ENCODE measurements at places on chromosomes 3 and 15.

DNA sequence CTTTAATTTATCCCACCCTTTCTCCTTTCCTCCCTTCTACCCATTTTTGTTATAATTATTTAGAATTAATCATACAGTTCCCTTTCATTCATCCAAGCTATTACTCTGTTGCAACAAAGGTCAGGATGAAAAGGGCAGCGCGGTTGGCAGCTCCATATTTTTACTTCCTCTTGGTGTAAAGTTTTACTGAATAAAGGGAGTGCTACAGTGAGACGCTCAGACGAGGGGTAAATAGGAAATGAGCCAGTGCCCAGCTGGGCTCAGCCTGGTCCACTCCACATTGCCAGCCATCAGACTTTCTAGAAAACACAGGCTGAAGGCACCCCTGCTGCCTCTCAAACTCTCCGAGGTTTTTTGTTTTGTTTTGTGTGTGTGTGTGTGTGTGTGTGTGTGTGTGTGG lies 21.9 kb upstream of the ZBTB38 start:
- DNase-seq = no peak

DNA sequence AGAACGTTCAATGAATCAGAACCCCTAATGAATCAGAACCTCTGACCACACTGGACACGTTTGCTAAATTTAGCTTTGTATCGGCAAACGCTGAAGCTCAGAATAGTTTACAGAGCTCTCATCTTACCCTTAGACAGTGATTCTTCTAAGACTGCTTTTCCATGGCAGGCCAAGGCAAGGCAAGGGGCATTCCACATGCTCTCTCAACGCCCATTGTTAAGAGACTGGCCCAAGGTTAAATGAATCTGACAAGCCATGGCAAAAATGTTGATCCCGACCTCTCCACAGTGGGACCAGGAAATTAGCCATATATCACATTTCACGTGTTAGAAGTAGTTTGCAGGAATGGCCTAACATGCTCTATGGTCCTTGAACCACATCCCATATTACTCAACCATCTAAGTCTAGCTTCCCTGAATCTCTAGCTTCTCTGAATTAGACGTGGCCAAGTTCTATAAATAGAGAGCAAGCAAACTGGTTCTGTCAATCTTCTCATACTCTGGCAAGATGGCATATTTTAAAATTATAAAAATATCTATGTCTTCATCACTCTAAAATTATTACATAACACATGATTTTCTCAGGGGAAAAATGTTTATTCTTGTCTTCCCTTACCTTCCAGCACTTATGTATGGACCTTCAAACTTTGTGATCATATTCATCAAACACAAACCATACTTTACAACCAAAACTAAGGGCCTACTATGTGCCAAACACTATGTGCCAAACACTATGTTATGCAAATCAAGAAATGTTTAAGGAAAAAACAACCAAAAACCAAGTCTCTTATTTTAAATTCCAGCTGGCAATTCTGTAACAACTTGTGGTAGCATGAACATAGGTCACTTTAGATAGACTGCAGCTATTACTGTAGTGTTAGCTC lies 54.3 kb downstream of the AAGAB start:
- DNase-seq = no peak

GRCh38 chr3:58119186-58119585 lies 91.6 kb downstream of the DNASE1L3 start:
- no peak for DNase-seq

- no peak for DNase-seq
Observed at GRCh38 chr3:179224584-179224983, 26.3 kb downstream of the KCNMB3 start.

DNA sequence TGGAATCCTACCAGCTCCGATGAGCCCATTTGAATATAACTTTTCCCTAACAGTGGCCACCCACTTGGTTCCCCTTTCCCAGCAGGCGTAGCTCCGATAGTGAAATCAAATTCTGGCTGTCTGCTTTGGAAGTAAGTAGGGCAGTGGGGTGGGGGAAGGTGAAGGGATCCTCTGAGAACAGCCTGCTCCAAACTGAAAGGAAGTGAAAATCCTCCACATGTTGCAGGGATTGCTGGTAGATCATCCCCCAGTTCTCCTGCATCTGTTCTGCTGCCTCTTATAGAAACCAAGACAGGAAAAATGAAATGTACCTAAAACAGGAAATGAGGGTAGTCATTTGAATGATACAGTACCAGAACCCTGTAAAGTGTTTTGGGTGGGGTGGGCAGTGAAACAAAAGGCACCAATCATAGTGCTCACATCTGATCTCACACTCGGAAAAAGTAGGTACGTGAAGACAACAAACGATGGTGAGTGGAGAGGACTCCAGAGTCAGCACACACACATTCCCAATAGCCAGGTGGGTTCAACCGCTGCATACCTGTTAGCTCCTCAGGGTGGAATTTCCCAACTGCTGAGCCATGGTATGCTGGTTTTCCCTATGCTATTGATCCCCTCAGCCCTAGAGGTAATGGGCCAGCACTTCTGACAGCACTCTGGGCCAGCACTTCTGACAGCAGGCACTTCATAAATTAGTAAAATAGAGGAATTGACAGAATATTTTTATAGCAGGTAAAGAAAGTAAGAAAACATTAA lies 304.9 kb upstream of the ADAMTS9 start:
- DNase-seq = no peak

- peak; percentile 21 for DNase-seq
Observed at GRCh38 chr3:31532587-31533168, at the start of gene STT3B. TSS of gene STT3B (plus strand) at chr3:31532925. CDS start at chr3:31532999, 74 bp downstream.

GRCh38 chr15:98412852-98413251 lies 235.5 kb upstream of the IGF1R start:
- no peak for DNase-seq

GRCh38 chr15:50854601-50855490 lies 53.6 kb upstream of the AP4E1 start:
- no peak for DNase-seq

- no peak for DNase-seq
Observed at GRCh38 chr3:69451594-69451993, 65.7 kb upstream of the FRMD4B start.

- no peak for DNase-seq
Observed at GRCh38 chr3:10192953-10193691, 28.4 kb downstream of the IRAK2 start.

GRCh38 chr3:23276913-23277658 lies 74.0 kb downstream of the UBE2E2 start:
- no peak for DNase-seq

- no peak for DNase-seq
Observed at GRCh38 chr15:77455696-77456321, 35.1 kb downstream of the HMG20A start.

DNA sequence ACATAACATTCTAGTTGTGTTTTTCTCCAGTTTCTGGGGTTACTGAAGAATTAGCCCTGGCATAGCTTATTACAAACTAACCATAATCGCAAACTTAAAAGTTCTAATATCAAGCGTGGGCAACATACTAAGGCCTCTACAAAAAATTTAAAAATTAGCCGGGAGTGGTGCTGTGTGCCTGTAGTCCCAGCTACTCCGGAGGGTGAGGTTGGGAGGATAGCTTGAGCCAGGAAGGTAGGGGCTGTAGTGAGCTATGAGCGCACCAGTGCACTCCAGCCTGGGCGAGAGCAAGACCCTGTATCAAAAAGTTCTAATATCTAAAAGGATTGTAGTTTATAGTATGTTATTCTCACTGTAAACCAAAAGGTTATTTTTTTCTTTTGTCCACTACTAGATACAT lies 1.1 kb downstream of the OIP5 start:
- DNase-seq = no peak

GRCh38 chr3:61628636-61629035 lies 67.3 kb downstream of the PTPRG start:
- no peak for DNase-seq

GRCh38 chr3:49465270-49466034 lies 4.6 kb upstream of the DAG1 start:
- no peak for DNase-seq

DNA sequence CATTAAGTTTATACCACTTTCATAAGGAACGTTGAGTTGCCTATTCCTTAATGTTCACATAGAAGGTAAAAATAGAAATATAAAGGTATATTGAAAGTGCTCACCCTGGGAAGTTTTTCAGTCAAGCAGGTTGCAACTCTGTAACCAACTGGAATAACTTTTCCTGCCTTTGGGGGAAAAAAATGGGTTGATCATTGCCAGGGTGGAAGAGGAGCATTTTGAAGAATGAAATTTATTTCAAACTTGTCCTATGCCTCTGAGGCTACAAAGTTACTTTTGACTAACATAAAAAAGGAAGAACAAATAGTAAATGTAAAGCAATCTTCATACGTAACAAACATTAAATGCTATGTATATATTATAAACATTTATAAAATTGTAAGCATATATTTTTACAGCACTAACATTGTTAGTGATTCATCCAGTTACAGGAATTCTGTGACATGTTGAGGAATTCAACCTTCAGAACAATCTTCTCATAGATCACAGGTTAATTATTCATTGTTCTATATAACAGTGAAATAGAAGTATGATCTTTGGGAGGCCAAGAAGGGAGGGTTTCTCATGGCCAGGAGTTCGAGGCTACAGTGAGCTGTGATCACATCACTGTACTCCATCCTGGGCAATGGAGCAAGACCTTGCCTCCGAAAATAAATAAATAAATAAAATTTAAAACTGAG lies 13.5 kb downstream of the EFHB start:
- no peak for DNase-seq

GRCh38 chr15:35325374-35325941 lies 220.5 kb downstream of the DPH6 start:
- DNase-seq = no peak

DNA sequence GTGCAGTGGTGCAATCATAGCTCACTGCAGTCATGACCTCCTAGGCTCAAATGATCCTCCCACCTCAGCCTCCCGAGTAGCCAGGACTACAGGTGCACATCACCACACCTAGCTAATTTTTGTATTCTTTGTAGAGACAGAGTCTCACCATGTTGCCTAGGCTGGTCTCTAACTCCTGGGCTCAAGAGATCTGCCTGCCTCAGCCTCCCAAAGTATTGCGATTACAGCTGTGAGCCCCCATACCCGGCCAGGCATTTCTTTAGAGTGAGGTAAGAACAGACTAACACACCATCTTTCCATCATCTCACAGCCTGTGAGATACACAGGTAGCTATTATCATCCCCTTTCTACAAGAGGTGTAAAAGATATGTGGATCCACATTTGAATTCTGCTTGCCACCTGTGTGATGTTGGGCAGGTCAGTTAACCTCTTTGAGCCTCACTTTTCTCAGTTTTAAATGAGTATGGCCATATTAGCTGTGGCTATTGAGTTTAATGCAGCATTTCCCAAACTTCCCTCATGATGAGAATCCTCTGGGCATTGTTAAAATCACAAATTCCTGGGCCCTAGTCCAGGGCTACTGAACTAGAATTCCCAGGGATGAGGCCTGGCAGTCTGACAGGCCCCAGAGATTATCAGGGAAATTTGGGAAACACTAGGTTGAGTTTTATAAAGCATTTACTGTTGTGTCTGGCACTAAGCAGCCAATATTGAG lies 46.0 kb downstream of the ANP32A start:
- DNase-seq = no peak

DNA sequence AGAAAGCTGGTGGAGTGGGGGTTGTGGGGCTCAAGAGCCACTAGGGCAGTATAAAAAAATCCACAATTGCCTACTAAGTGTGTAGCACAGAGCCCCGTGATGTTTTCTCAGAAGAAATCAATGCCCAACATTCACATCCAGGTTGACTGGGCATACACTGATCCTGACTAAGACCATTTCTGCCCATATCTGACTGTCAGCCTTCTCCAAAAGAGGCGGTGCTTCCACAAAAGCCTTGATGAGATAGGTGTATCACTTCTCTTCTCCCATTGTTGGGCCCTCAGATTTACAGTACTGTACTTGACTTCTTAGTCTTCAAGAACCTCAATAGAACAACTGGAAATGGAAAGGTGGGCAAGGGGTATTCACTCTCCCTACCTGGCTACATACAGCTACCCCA lies 1.4 kb downstream of the POPDC2 start:
- no peak for DNase-seq

DNA sequence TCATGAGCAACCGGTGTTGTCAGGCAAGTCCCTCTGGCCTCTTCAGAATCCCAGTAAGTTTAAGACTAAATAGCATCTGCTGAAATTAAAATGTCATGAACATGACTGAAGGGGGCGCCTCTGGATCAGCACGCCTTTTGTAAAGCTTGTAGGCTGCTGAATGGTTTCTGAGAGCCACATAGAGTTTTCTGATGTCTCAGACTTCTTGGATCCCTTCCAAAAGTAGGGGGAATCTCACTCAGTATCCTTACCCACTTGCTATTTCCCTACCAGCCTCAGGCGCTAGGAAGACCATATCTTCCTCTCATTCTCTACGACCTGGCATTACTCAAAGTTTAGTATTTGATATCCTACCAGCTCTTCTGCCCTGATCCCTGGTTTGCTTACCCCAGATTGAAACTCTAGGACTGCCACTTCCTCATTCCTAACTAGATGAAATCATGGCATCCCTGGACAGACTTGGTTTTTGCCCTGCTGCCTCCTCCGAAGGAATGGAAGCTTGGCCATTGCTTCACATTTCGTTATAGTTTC lies 62.7 kb upstream of the CD47 start:
- DNase-seq = no peak

- DNase-seq = no peak
Observed at GRCh38 chr3:31728403-31728802, 195.7 kb downstream of the STT3B start.

GRCh38 chr3:114115143-114115542 lies 58.6 kb downstream of the QTRT2 start:
- DNase-seq = no peak

GRCh38 chr3:184733181-184733580 lies 21.3 kb upstream of the MAGEF1 start:
- DNase-seq = no peak

- DNase-seq = no peak
Observed at GRCh38 chr3:82633319-82633718, 871.9 kb upstream of the GBE1 start.

DNA sequence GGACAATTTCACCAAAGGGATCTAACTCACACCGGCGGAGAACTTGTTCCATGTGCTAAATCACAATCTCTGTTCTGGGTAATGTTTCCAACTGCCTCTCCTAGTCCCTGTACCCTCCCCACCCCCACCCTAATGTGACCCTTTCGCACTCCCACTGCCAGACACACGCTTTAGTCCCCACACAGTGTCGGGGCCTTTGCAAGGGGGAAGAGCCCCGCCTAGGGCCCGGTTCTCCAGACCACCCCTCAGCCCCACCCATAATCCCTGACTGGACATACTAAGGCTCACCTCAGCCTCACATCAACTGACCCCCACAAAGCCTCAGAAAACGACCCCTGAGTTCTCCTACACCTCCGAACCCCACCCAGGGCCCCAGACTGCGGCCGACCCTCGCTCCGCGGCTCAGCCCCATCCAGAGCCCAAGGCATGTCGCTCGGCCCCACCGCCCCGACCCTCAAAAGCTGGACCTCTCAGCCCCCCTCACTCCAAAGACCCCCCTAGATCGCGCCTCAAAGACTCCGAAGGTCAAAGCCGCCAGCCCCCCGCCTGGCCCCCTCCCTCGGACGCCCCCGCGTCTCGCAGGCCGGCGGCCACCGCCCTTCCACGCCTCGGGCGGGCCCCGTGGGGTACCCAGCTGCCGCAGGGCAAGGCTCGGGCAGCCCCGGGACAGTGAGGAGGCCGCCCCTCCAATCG lies 72.0 kb upstream of the MAP4 start:
- no peak for DNase-seq
